ENCODE measurements at places on chromosomes 4 and X.

DNA sequence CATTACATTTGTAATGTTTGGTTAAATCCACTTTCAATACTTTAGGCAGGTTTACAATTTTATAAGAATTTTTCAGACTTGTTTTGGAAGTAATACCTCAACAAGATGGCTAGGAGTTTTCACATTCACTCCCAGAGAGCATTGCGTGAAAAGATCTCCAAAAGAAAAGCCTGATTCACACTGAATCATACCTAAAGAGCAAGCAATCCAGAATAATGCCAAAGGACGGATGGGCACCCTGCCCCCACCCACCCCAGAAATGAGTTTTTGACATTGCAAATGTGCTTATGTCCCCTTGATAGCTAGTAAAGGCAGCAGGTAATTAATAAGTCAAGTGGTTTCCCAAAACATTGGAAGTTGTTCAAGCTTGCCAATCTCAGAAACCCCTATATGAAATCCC, 557.7 kb upstream of the TENM3 start:
- no peak for DNase-seq

DNA sequence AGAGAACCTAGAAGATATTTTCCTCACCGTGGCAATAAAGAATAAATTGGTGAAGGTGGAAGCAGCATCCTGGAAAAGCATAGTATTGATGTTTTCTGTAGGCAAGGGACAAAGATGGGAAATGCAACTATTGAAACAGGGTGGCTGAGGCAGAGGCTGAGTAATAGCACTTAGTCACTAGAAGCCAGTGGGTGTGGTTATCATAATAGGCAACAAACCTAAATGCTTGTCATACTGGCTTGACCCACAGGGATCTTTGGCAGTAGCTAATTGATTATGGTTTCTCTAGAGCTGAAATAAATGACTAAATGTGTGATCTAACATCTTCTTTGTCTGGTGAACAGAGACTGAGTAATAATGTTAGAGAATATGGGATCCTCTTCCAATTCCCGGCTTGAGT, 353.6 kb upstream of the RPS6KA3 start:
- no peak for DNase-seq

DNA sequence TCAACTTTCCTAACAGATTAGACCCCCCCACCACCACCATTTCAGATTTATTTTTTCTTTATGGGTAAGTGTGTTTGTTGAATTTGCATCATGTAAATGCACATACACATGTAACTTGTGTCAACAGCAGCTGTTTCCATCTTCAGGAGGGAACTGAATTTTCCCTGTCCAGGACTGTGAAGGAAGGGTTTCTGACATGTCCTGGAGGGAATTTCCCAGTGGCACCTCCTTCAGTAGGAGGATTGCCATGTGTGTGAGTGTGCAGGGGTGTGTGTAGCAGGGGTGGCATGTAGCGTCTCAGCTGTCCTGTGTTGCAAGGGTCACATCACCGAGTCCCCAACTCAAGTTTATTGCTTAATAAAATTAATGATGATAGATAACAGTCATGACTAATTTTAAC, 19.7 kb downstream of the HERC6 start:
- DNase-seq, result no peak

DNA sequence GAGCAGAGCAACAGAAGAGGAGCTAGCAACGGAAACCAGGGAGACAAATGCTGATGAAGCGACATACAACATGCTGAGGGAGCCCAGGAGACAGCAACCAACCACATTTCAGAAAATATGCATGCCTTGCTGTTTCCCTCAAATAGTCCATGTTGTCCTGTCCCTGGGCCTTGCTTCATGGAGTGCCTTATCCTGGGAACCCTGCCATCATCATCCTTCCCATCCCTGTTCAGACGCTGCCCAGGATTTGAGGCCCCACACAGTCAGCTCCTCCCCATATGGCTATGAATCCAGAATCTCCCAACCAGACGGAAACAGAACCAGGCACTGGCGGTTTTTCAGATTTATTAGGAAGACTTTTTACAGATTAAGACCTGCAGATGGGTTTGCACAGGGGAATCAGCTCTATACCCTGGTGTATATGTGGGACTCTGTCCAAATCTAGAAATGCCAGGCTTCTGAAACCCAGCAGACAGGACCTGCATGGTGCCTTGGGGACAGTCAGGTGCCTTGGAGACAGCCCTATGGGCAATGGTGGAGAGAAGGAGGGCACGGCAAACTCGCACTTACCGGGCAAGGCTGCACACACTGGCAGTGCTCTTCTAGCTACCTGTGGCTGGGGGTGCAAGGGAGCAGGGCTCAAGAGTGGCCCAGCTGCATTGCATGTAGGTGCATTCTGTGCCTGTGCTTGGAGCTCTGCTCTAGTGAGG, 199.7 kb upstream of the MAMLD1 start:
- DNase-seq, result no peak

DNA sequence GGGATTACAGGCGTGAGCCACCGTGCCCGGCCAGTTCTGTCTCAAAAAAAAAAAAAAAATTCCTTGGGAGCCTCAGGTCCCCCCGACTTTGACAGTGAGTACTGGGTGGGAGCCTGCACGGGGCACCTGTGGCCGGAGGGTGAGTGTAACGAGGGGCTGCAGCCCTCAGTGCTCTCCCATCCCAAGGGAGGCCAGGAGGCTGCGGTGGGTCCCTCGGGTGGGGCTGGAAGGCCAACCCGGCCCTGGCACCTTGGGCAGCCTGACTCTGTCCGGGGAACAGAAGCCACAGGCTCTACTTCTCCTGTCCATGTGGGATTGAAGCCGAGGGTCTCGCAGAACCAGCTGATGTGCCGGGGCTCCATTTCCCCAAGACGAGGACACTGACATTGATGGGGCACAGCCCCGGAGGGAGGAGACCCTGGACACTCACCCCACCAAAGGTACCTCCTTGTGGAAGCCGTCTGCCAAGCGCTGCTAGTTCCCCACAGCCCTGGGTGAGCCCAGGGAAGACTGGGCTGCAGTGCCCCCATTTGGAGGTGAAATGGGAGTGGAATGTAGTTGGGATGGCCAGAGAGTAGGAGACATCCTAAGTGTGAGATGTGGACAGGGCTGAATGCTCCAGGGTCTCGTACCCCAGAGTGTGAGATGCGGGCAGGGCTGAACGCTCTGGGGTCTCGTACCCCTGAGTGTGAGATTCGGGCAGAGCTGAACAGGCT, 2.3 kb upstream of the SLC26A1 start:
- no peak for DNase-seq

DNA sequence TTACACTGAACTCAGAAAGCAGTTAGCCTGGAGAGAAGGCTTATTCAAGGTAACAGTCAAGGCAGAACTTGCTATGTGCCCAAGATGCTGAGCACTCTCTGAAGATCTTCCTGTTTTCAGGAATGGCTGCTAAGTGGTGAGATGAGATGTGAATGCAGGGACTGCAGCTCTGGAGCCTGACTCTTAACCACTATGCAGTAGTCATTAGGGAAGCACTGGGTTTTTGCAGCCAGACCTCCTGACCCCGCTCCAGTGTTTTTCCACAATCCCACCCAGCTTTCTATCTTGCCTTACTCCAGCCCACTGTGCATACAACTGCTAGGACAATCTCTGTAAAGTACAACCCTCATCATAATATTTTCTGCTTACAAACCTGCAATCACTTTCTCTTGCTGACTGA, 95.2 kb upstream of the LNX1 start:
- DNase-seq, result no peak

DNA sequence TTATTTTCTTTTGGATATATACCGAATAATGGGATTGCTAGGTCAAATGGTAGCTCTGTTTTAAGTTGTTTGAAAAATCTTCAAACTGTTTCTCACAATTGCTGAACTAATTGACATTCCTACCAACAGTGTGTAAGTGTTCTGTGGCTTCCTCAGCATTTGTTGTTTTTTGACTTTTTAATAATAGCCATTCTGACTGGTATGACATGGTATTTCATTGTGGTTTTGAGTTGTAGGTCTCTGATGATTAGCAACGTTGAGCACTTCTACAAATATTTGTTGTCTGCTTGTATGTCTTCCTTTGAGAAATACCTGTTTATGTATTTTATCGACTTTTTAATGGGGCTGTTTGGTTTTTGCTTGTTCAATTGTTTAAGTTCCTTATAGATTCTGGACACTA, 680.1 kb upstream of the GRIA3 start:
- DNase-seq, result no peak

- DNase-seq, result no peak
Measured at GRCh38 chr4:67333664-67334063, 211.6 kb downstream of the CENPC start.

DNA sequence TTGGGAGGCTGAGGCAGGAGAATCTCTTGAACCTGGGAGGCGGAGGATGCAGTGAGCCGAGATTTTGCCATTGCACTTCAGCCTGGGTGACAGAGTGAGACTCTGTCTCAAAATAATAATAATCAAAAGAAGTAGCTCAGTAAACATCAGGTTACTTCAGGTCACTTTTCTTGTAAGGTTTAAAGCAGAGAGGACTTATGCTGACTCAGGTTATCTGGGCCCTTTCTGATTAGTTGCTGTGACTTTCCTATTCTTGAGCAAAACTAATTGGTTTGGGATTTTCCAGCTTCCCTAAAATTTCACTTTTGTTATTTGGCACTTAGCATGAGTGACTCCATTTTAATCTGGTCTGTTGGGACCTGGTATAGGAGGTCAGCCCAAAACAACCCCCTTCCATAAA, 812.9 kb downstream of the NLGN4X start:
- no peak for DNase-seq

DNA sequence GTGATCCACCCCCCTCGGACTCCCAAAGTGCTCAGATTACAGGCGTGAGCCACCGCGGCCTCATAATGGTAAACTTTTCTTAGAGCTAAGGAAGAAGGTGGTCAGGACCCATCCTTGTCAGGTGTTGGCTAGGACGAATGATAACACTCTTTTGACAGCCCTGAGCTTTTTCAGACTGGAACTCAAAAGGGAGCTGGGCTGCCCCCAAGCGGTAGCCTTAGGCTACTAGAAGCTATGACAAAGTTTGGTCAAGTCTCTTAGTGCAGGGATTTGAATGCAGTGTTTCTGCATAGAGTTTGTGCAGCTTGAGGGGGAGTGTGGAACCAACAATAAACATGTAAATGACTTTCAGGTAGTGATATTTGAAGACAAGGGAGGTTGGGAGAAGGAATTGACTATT, 11.8 kb upstream of the HSD17B10 start:
- DNase-seq, result no peak

GRCh38 chr4:84957514-84958420, 8.7 kb downstream of the WDFY3 start:
- no peak for DNase-seq

GRCh38 chr4:42310358-42310757, 86.9 kb upstream of the SHISA3 start:
- DNase-seq, result no peak

GRCh38 chrX:41033299-41033698, 51.9 kb upstream of the USP9X start:
- no peak for DNase-seq

- DNase-seq, result no peak
Measured at GRCh38 chr4:133592106-133592505, 443.0 kb downstream of the PCDH10 start.

- DNase-seq, result no peak
Measured at GRCh38 chr4:10197952-10198351, 81.4 kb upstream of the WDR1 start.

- DNase-seq, result no peak
Measured at GRCh38 chrX:40201329-40201885, 103.6 kb upstream of the BCOR start.

Measured in activated CD4-positive, CD25-positive, alpha-beta regulatory T cell treated with anti-CD3 and anti-CD28 coated beads, Interleukin-2, amount 50 U/mL, for 16 hours (primary cell).